ENCODE measurements at places on chromosomes 2 and 18.

DNA sequence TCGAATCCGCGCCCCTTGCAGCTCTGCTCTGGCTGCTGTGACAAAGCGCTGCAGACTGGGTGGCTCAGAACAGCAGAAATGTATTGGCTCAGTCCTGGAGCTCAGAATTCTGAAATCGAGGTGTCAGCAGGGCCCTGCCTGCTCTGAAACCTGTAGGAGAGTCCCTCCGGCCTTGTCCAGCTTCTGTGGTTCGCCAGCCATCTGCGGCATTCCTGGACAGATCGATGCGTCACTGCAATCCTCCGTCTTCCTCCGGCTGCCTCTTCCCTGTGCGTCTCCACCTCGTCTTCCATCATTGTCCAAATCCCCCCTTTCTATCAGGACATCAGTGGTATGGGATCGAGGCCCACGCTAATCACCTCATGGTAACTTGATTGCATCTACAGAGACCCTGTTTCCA is 115.2 kb downstream of the RNF144A start:
- no peak for DNase-seq

DNA sequence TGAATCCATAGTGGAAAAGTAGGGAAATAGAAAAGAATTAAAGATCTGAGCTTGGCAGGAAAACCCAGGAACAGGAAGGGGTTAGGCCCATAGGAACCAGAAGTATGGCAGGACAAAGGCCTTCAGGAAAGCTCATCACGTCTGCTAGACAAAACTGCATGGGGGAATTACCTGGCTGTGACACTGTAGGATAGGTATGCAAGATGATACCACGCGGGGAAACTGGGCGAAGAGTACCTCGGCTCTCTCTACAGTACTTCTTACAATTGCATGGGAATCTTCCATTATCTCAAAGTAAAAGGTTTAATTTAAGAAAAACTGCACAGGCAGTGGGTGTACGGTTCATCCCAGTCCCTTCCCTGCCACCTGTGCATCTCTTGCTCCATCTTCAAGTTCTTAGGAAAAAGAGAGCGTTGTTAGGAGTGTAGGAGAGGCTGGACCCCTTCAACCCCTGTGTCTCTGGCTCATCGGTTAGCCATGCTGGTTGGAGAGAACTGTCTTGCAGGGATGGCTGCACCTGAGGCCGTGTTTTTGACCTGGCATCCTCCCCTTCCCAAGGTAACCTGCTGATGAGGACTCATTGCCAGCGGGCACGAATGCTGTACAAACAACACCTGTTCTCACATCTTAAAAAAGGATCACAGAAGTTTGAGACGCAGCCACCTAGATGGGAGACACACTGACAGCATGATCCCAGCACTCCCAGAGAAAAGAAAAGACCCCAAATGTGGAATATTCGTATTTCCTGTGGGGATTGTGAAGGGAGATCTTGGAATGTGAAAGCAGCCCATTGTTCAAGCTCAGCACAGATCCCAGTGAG is 120.5 kb upstream of the COPS8 start:
- DNase-seq: no peak

GRCh38 chr18:70732188-70732587 is 443.3 kb downstream of the SOCS6 start:
- DNase-seq: no peak

DNA sequence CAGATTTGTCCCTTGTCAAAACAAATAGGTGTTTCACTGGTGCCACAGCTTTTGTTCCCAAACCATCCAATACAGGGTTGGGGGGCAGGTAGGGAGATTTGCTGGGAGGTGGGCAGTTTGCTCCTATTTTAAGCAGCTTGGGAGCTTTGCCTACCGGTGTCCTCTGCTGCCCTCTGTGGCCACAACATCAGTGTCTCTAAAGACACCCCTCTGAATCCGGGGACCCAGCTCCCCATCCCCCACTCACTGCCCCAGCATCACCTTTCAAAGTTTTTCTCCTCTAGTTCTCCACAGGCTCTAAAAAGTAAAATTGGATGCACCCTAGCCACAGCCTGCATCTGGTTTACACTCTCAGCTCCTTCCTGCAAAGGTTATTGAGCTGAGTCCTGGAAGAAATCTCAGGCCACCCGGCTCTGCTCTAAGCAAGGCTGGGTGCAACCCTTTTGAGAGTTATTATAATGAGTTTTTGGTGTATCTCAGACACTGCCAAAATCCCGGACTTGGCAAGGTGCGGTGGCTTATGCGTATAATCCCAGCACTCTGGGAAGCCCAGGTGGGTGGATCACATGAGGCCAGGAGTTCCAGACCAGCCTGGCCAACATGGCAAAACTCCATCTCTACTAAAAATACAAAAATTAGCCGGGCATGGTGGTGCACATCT is 2.9 kb upstream of the EPAS1 start:
- no peak for DNase-seq

- DNase-seq: no peak
These were observed 2.6 kb downstream of the DSC2 start for GRCh38 chr18:31099450-31100230.

- no peak for DNase-seq
These were observed 8.8 kb upstream of the MBD2 start for GRCh38 chr18:54233228-54233625.

- DNase-seq: no peak
These were observed 461.2 kb upstream of the TMEFF2 start for GRCh38 chr2:192655916-192656315.

- DNase-seq: no peak
These were observed 533.7 kb upstream of the TNP1 start for GRCh38 chr2:217393585-217394032.

GRCh38 chr2:43131890-43132682 is 94.3 kb downstream of the ZFP36L2 start:
- DNase-seq: no peak

DNA sequence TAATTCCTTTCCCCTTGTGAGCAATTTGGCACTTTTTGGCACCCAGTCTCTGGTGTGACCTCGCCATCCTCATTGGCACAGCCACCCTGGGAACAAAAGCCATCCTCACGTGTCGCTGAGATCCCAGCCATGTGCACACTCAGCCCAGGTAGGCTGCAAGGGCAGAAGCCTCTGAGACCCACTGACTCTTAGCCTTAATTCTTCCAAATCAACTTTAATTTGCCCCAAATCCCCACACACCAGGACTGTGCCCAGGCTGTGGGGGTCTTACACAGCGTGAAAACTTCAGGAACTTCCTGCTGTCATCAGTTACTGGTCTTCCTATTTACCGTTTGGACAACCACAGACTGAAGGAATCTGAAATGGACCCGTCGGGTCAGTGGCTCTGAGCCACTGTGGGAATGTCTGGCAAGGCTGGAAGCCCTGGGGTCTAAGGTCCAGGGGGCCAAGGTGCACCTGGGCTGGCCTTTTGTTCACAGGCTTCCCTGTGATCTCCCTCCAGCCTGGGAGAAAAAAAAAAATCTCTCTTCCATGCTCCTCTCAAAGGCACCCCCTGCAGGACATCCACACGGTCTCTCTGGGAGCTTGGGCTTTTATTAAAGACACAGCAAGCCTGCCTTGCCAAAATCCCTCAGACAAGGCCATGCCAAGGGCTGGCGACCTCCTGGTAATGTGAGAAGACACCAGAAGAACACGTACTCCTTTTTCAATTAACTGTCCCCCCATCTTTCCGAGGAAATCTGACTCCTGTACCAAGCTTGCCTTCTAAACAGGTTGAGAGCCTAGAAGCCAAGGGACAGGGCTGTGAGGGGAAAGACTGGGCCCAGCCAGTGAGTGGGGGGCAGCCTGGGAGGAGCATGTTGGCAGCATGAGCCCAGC is 42.1 kb upstream of the LAPTM4A start:
- DNase-seq: no peak

DNA sequence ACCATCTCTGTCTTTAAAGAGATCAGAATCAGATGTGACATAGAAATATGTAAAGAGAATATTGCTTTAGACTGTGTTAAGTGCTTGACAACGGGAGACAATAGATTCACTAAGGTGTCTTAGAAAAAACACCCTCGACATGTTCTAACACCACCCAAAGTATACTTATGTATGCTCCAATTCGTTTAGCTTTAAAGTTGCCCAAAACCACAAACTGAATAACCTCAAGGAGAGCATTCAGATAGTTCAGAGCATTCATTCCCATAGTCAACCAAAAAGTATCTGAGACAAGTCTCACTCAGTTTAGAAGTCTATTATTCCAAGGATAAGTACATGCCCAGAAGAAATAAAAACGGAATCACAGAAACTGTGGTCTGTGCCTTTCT is 96.4 kb downstream of the KYNU start:
- DNase-seq: no peak

GRCh38 chr18:12857215-12857905 is 26.7 kb downstream of the PTPN2 start:
- no peak for DNase-seq

- no peak for DNase-seq
These were observed 284.1 kb downstream of the TDRD15 start for GRCh38 chr2:21407851-21408250.

DNA sequence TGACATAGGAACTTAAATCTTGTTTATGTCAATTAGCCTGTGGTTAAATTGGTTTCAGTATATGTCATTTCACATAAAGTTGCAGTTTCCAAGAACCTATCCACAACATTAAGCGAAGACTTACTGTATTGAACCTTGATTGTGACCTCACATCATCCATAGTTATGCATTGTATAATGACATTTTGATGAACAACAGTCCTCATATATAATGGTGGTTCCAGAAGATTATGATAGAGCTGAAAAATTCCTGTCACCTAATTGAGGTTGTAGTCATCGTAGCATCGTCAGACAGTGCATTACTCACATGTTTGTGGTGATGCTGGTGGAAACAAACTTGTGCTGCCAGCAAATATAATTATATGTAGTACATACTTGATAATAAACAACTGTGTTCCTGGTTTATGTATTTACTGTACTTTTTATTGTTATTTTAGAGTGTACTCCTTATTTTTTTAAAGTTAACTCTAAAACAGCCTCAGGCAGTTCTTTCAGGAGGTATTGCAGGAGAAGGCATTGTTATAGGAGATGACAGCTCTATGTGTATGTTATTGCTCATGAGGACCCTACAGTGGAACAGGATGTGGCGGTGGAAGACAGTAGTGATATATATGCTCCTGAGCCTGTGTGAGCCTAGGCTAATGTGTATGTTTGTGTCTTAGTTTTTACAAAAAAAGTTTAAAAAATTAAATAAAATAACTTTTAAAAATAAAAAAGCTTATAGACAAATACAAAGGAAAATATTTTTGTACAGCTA is 56.6 kb downstream of the UBE2E3 start:
- DNase-seq: no peak

DNA sequence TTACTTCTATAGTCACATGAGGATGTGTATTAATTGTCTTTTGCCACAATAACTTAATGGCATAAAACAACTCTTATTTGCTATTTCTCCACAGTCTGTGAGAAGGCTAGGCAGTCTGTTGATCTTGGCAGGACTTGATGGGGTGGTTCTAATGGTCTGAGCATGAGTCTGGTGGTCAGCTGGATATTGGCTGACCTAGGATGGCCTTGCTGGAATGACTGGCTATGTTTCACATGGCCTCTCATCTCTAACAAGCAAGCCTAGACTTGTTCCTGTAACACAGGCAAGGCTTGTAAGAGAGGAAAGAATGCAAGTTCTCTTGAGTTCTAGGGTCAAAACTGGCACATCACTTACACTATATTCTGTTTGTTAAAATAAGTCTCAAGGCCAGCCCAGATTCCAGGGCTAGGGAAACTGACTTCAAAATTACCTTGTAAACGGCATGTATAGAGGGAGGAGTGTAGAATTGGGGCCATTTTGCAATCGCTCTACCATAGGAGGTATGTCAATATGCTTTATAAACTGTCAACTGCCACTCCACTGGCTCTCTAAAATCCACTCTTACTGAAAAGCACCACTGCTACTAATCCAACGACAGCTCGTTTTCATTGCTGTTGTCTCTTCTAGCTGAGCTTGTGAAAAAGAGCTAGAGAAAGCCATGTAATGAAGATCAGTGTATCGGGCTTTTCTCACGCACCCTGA is 325.0 kb upstream of the PKDCC start:
- DNase-seq: no peak

GRCh38 chr2:73907840-73908452 is 15.1 kb downstream of the ACTG2 start:
- peak; percentile 28 for DNase-seq

- no peak for DNase-seq
These were observed 41.2 kb downstream of the MCFD2 start for GRCh38 chr2:46874236-46874929.

GRCh38 chr2:123035541-123035940 is 989.5 kb upstream of the CNTNAP5 start:
- no peak for DNase-seq

- no peak for DNase-seq
These were observed 754.5 kb downstream of the SATB2 start for GRCh38 chr2:198703281-198703680.

DNA sequence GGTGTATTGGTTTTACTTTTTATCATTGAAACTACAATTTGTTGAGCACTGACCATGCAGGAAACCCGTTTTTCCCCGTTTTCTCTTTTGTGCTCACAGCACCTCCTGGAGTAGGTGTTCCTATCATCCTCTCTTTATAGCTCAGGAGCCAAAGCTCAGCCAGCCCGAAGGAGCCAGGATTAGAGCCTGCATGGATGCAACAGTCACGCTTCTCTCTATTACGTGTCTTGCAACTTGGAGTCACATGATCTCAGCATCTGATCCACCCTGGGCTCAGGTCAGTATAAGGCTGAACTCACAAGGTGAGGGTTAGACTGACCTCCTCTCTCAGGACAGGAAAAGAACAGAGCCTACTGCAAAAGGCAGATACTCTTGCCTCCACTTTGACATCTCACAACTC is 150.5 kb downstream of the MBP start:
- DNase-seq: no peak

GRCh38 chr2:205482399-205483081 is 199.8 kb upstream of the NRP2 start:
- no peak for DNase-seq

- no peak for DNase-seq
These were observed 45.7 kb downstream of the NAPG start for GRCh38 chr18:10571537-10571936.

- no peak for DNase-seq
These were observed 41.9 kb downstream of the TMEM247 start for GRCh38 chr2:46521215-46521683.

- no peak for DNase-seq
These were observed 183.9 kb downstream of the NBAS start for GRCh38 chr2:15377202-15377601.

DNA sequence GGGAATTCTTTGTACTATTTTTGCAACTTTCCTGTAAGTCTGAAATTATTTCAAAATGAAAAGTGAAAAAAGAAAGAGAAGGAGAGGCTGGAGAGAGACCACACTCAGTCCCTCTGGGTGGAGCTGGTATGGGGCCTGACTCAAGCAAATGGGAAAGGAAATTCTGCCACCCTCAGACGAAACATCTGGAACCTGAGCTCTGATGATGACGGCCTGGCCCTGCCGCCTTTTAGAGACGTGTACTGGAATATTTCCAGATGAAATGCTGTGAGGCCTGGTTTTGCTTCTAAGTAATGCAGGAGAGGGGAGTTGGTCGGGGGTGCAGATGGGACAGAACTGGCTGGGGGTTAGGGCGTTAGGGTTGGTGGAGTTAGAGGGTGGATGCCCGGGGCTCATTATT is 57.4 kb upstream of the GLI2 start:
- DNase-seq: no peak

- no peak for DNase-seq
These were observed 134.4 kb downstream of the FIGN start for GRCh38 chr2:163601377-163601776.
